Panc1 (cell line): ENCODE measurements at places on chromosomes 16 and 17. TPM values are rescaled to one million over a fixed set of nuclear protein-coding genes. Genes with fewer than 3 reads are reported as not detected.

GRCh38 chr17:53912117-53912516 lies 89.4 kb downstream of the KIF2B start:
- no peak for DNase-seq

- no peak for DNase-seq
These were observed 480.5 kb downstream of the CDH11 start for GRCh38 chr16:64641343-64641742.

Gene TBX2
- total RNA-seq = 35.6 TPM

DNA sequence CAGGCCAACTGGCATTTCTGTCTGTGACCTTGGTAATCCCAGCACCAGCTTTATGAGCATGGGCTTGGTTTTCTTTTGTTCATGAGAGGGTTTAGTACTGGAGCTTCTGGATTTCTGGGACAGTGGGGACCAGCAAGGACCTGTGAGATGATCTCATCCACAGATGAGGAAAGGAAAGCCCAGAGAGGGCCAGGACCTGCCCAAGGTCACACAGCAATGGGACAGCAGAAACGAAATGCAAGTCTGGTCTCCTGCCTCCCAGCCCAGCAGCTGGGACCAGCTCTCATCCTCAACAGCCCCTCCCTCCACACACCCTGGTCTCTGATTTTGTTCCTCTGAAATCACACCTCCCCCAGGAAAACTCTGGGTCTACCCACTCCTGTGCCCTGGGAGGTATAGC lies 7.2 kb downstream of the SPPL2C start:
- DNase-seq = no peak

GRCh38 chr16:61797961-61798507 lies 238.2 kb downstream of the CDH8 start:
- no peak for DNase-seq

DNA sequence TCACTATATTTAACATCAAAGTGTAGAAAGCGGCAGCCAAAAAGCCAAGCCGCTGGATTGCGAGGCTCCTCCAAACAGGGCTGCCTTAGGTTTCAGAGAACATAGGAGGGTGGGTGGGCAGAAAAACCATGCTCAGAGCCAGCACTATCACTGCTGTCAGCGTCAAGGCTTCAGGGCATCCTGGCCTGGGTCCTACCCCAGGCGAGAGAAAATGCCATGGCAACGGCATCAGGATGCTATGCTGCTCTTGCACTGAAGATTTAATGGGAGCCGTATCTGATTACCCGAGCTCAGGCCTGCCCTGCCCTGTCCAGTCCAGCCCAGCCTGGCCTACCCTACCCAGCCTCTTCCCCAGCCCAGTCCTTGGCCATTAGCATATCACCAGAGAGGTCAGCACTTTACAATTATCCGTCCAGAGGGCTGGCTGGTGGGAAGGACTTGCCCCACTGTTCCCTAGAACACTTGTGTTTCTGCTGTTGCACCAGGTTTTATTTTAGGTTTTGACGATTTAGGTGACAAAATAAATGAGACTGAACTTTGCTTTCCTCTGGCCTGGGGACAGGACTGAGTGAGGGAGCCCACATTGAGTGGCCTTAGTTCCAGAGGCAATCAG lies 61.1 kb downstream of the TOM1L2 start:
- no peak for DNase-seq

DNA sequence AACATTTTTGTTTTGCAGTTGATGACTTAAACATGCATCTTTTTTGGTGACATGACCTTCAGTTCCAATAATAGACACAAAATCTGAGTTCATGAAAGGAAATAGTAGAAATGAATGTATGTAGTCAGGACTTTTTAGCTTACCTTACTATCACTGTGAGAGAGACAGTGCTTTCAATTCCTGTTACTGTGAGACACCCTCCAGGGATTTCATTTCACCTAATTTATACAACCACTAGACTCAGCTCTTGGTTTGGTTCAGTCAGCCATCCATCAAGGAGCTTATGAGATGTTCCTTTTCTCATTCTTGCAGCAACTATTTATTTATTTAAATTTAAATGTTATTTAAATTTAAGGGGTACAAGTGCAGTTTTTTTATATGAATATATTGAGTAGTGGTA lies 77.9 kb downstream of the MAP2K4 start:
- DNase-seq = no peak

- no peak for DNase-seq
These were observed 355.4 kb upstream of the TNRC6C start for GRCh38 chr17:77602883-77603640.
